ENCODE measurements at places on chromosomes 12 and 14.

- no peak for DNase-seq
Measured at GRCh38 chr14:102249041-102249440, 55.9 kb downstream of the MOK start.

DNA sequence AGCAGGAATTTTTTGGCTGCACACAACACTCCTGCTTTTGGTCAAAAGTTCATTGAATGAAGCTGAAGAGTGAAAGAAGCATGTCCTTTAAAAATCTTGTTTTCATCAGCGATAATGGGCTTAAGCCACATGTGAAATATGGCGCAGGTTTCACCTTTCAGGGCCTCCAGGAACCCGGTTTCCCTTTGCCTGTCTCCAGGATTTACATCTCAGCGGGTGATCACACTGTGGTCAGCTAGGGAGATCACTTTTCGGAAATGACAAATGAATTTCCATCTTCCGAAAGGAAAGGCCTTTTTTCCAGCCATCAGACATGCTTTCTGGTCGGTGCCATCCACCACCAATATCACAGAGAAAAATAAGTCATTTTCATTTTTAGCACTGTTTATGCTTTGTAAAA lies 727.1 kb upstream of the TBX3 start:
- DNase-seq, result no peak

DNA sequence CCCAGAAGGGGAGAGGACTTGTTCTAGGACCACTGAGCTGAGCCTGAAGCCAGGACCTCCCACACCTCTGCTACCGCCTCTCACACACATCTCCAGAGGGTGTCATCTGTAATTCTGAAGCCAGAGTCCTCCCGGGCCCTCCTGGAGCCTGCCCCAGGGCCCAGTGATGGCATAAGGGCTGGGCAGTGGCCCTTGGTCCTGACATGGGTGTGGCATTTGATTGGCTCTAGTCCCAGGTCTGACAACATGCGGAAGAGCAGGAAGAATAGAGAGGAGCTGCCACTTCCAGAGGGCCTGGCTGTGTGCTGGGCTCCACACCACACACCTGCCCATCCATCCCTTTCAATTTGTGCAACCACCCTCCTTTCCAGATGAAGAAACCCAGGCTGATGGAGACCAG lies 144.3 kb upstream of the GSC start:
- DNase-seq, result no peak

DNA sequence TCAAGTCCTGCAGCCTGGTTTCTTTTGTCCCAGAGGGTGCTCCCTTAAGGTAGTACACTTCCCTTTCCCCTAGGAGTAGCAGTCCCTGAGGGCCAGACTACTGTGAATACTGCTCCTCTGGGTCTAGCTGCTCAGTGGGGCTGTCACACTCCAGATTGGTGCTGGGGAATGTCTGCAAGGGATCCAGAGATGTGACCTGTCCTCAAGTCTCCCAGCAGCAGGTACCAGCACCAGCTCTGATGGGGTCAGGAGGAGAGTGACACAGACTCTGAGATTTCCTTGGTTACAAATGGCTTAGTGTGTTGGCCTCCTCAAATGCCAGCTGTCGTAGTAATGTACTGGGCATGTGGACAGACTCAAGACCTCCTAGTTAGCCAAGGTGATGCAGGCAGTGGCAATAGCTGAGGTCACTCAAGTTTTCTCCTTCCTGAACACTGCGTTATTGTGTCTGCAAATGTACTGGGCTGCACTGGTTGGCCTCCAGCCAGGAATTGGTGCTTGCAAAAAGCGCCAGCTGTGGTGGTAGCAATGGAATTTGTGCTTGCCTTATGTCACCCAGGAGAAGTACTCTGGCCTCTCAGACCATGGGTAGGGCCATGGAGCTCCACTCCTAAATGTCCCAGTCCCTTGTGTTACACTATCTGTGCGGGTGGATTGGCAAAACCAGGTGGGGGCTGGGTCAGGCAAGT lies 36.4 kb upstream of the AEBP2 start:
- DNase-seq, result no peak

DNA sequence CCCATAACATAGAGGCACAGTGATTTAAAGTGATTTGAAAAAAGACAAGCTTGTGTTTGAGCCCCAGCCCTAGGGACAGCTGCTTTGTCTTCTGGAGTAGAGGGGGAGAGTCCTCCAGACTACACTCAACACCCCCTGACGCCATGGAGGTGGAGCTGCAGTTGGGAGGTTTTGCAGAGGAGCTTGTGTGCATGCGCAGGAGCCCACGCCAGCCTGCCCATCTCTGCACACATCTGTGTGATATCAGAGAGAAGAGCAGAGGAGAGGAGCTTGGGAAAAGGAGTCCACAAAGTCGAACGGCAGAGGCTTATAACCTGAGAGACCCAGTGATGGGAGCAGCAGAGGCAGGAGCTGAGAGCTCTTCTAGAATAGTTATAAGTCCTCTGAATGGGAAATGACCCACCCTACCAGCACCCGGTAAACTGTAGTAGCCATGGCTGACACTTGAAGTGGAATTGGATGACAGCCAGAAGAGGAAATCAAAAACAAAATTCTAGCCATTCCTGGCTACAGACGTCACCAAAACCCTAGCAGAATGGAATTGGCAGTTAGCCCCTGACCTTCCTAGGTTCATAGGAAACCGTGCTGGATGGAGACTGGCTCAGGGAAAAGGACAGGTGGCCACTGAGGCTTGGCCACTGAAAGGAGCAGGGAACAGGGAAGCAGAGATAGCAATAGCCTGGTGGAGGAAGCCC lies 185.1 kb upstream of the VASH1 start:
- no peak for DNase-seq

DNA sequence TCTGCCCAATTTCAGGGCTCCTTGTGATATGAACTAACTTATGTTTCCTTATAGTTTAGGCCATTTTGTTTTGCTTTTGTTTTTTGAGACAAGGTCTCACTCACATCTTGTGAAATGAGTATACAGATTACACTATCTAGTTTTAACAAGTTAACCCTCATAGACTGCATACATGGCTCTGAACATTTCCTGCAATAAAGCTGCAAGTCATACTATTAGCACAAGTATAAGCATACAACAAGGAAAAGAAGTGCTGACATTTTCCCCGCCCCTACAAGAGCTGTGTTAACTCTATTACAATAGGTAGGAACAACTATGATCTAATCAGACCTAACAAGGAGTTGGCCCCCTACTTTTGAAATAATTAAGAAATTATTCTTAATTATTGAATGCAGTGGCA lies 35.9 kb downstream of the CCDC177 start:
- no peak for DNase-seq

DNA sequence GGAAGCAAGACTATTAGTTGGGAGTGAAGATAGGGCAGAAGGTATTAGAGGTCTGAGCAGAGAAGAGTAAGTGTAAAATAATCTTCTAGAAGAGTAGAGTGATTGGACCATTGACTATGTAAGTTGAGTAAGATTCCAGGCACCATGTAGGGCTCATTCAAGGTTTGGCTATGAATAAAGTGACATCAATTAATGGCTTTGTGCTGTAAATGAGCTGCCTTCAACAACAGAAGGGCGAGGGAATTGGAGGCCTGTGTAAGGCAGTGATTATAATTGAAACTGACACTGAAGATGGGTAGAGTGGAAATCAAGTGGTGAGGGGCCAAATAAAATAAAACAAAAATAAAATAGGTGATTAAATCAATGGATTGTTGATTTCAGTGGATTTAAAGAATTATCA lies 26.4 kb downstream of the PTPRQ start:
- DNase-seq, result no peak

GRCh38 chr12:53761306-53761705 lies 9.5 kb upstream of the CISTR start:
- DNase-seq, result no peak

DNA sequence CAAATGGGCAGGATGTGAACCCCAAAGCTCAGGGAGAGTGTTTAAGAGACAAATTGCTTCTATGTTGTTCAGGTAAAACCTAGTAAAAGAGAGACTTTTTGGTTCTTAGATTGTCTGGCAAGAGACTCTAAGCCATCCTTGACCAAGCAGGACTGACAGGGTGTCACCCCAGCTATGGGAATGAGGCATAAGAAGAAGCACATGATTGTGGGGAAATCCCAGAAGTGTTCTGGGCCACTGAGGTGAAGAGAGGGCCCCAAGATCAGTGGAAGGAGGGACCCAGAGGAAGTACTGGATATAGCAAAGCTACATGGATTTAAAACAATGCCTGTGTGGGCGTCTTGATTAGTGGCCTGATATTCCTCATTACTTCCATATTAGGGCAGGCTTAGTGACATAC lies 99.0 kb downstream of the SAMD4A start:
- DNase-seq, result no peak

GRCh38 chr14:92185559-92185958 lies 63.8 kb downstream of the CPSF2 start:
- no peak for DNase-seq

DNA sequence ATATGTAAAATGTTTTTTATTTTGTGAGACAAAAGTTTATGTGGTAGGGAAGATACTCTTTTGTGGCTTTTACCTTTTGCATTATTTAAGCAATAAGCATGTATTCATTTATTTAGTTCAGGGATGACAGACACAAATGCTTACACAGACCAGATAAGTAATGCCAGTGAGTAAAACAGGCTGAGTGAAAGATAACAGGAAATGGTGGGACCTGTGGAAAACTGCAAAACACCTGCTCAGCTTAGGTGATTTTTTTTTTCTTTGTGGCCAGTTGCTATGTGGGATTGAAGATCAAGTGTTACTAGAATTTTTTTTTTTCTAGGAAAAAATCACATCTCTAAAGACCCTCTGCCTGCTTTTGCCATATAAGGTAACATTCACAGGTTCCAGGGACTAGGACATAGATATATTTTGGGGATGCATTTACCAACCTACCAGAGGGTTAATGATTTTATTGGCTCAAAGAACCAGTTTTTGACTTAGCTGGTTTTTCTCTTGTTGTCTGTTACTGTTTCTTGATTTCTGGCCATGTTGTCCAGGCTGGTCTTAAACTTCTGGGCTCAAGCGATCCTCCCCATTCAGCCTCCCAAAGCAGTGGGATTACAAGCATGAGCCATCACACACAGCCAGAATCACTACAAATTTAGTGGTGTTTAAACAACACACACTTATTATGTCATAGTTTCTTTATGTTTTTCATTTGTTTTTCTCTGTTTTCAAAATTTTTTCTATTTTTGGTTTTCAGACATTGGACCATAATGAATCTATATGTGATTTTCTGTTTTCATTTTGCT lies 9.8 kb downstream of the PSMA6 start:
- DNase-seq, result no peak

DNA sequence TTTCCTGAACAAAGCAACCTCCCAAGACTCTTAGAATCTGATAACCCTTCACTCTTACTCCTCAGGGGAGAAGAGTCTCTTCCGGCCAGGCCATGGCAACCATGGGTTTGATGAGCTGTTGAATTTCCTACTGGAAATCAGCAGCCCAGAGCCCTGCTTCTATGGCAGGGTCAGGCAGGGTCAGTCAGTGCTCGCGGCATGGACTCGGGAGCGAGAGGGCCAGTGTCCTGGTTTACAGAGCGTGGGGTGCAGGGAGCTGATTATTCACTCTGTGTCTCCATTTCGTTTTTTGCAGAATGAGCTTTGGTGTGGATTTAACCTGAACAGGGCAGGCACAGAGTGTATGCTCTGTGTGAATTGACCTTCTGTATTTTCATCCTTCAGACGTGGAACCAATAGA lies 340.6 kb upstream of the SFSWAP start:
- no peak for DNase-seq

- no peak for DNase-seq
Measured at GRCh38 chr14:71680736-71681387, 251.4 kb upstream of the RGS6 start.

DNA sequence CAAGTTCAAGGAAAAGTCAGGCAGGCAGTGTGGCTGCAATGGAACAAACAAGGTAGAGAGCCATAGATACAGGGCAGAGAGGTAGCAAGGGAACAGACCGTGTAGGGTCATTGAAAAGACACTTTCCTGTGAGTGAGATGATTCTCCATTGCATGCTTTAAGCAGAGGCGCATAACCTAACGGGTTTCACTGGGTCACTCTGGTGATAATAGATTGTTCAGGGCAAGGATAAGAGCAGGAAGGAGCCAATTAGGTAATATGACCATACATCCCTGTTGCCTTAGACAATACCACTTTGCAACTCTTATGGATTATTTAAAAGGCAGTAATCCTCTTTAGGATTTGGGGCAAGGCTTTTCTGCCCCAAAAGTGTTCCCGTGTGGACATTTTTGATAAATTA lies 214.1 kb downstream of the PTPRO start:
- no peak for DNase-seq

- DNase-seq, result no peak
Measured at GRCh38 chr12:113299619-113300237, 35.2 kb downstream of the SLC8B1 start.

DNA sequence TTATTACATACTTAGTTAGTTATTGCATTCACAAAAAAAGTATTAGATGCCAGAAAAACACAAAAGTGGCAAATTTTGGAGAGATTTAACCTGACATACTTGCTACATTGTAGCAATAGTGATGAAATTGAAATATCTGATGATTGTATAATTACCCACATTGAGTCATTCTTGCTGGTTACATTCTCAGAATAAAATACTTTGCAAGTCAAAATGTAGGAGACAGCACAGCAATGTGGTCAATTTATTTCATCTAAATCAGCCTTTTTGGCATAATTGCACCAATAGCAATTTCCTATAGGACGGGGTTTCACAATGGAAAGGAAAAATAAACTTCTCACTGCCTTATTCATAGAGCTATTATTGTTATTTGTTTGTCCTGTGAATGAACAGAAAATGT lies 125.0 kb upstream of the ETV6 start:
- no peak for DNase-seq

DNA sequence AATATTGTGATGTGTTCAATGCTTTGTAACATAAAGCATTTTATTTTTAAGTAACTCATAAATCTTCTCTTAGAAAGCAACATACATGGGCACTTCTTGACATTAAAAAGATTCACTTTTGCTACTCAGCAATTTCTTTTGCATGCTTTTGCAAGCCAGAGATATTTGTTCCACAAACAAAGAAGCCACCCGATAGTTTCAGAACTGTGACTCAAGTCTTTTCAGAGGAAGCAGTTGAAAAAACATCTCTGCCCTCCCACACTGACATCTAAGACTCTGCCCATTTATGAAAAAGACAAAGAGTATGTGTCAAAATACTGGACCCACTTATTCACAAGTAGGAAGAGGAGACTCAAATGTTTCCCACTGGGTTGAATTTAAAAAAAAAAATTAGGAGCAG lies 7.5 kb downstream of the APPL2 start:
- DNase-seq, result no peak

DNA sequence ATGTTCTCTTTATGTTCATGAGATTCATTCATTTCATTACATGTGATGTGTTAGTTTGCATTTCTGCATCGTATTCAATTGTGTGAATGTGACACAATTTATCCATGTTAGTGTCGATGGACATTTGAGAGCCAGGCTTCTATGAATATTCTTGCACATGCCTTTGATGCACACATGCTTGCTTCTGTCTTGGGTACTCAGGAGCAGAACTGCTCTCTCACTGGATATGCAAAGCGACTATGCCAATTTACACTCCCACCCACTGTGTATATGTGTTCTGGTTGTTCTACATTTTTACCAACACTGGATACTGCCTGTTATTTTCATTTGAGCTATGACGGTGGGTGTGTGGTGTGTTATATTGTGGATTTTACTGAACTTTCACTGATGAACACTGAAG lies 84.3 kb upstream of the GTF2A1 start:
- DNase-seq, result no peak

Data from NCI-H2081 (cell line).